ENCODE measurements at places on chromosomes 7 and 10.

- peak; percentile 41 for DNase-seq
These were observed 94.9 kb upstream of the IKZF1 start for GRCh38 chr7:50209461-50210135.

- no peak for DNase-seq
These were observed 135.1 kb downstream of the TAX1BP1 start for GRCh38 chr7:27875061-27875460.

GRCh38 chr7:100160067-100160466, 1.5 kb upstream of the TRAPPC14 start:
- DNase-seq: no peak

DNA sequence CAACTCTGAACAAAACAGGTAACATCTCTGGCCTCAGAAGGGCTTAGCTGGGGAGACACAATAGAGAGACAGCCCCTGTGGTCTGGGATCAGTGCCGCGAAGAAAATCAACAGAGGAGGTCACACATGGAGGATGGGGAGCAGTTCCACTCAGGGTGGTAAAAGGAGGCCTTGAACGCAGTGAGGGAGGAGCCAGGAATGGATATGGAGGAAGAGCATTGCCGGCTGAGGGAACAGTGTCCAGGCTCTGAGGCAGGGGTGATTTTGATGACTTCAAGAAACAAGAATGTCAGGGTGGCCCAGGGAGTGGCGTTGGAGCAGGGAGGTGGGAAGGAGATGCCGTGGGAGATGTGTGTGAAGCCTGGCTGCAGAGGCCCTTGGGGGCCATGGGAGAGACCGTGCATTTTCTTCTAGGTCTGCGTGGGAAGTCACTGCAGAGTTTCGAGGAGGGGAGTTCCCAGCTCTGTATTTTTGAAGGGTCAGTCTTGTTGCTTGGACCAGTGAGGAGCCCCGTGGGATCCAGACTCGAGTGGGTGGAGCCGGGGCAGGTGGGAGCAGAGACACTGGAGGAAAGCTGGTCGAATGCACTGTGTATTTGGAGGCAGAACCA, 35.7 kb upstream of the SH2D4B start:
- DNase-seq: no peak

DNA sequence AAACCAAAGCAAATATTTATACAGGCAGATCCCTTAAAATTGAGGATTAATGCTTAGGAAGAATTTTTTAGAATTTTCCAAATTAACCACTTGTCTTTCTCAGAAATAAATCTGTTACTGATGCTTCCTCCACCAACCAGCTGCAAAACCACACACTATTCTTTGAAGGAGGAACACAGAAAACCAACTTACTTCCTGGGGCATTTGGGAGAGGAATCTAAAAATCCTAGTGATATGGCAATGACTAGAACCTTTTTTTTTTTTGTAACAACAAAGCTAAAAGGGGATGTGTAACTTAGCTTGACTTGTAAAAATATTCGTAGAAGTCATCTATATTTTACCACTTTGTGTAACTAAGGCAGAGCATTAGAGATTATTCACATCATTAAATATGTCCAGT, 5.1 kb upstream of the TM9SF3 start:
- DNase-seq: no peak

- no peak for DNase-seq
These were observed 105.5 kb upstream of the PARD3 start for GRCh38 chr10:34920578-34920977.

DNA sequence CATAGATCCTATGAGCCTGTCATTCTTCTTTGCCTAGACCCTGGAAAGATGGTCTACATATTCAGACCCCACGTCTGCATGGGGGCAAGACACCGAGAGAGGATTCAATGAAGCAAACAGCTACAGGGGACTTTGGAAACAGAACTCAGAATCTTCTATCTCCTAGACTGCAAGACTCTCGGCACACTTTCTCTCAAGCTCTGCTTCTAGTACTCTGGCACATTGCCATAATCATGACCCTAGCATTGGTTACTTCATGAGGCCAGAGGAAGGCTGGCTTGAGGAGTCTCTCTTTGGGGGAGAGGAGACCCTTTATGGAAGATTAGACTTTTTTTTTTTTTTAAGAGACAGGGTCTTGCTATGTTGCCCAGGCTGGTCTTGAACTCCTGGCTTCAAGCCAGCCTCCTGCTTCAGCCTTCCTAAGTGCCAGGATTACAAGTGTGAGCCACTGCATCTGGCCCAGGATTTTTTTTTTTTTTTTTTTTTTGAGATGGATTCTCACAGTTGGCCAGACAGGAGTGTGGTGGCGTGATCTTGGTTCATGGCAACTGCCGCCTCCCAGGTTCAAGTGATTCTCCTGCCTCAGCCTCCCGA, 20.7 kb downstream of the CCDC3 start:
- DNase-seq: no peak

DNA sequence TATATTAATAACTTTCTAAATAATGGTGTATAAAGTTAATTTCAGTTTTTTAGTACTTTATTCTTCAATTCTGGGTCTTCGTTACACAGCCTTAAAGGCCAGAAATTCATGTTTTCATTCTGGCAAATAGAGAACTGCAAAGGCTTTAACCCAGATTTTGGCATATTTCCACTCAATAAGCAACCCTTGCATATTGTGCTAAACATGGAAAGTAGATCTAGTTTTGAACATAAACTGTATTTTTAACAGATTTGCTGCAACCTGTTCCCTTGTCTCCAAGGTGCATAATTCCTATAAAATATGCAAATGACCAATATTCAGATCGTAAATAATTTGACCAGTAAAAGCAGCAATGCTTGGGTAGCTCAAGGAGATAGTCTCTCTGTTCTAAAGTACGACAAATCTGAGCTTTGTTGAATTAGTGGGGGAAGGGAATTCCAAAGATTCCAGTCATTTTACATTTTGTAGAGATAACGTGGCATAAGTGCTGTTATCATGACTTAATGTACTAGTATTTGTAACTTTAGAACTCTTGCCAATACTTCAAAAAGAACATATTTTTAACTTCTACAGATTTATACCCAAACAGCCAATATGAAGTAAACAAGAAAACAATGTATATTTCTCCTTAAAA, 46.4 kb upstream of the RSBN1L start:
- no peak for DNase-seq

DNA sequence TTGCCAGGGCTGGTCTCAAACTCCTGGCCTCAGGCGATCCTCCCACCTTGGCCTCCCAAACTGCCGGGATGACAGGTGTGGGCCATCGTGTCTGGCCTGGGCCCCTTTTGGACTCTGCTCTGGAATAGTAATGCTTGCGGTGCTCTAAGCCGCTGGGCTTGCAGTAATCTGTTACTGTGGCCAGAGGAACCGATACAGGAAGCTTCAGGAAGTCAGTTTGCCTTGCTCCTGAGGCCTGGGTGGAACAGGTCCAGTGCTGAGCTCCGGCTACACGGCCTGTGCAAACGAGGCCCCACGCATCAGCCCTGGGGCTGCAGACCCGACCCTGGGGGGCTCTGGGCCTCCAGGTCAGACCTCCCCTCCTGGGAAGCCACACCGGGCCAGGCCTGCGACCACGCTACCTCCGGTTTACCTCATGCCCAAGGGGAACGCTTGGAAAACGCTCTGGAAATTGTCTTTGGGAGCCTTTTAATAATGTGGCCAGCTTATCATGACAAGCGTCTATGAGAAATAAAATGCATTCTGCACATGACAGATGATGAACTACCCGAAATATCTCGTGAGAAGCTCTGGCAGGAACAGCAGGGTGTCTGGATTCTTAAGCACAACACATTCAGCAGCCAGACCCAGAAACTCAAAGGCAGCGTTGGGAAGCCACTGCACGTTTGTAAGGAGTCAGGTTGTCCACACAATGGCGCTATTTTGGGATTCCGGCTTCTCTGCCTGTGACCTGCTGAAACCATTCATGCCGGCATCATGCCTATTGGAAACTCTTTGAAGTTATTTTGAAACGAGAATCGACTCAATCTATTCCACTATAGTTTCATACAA, 10.1 kb upstream of the ADAP1 start:
- no peak for DNase-seq

DNA sequence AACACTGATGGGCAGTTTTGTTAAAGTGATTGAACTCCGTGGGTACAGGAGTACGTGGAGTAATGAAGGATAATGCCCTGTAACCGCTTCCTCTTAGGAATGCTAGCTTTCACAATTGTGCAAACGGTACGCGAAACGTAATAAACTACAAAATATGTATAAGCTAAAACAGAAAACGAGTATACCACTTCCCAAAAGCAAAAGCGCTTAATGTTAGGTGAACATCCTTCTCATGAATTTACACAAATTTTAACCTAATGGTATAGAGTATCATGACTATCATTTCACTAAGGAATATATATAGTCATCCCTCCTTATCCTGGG, 395 bp upstream of the ZNF25 start:
- no peak for DNase-seq

GRCh38 chr7:13153742-13154141, 466.3 kb downstream of the ARL4A start:
- DNase-seq: no peak

- no peak for DNase-seq
These were observed 69.1 kb downstream of the SLIT1 start for GRCh38 chr10:97116462-97117162.

- DNase-seq: no peak
These were observed 36.8 kb upstream of the R3HCC1L start for GRCh38 chr10:98097616-98098015.

DNA sequence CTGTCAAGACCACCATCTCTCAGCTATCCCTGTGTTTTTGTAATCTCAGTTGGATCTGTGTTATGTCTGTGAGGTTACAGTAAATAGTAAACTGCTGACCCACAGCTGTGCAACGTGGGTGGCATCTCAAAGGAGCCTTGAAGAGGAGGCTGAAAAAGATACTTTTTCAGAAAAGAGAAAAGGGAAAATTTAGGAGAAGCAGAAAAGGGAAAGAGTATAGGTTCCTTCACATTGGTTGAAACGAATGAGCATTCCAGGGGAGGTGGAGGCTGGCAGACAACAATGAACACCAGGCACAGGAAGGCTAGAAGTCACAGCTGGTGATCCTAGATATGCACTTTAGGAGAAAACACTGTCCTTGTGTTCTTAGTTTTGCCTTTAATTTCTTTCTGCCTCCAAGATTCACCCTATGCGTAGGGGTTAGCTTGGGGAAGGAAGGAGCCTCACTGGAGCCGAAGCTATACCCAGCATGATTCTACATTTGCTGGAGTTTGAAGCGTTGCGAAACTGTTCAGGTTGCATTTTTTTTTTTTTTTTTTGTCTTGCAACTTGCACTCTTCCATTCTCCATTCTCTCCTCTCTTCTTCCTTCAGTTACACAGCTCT, 18.3 kb downstream of the CPED1 start:
- DNase-seq: no peak

DNA sequence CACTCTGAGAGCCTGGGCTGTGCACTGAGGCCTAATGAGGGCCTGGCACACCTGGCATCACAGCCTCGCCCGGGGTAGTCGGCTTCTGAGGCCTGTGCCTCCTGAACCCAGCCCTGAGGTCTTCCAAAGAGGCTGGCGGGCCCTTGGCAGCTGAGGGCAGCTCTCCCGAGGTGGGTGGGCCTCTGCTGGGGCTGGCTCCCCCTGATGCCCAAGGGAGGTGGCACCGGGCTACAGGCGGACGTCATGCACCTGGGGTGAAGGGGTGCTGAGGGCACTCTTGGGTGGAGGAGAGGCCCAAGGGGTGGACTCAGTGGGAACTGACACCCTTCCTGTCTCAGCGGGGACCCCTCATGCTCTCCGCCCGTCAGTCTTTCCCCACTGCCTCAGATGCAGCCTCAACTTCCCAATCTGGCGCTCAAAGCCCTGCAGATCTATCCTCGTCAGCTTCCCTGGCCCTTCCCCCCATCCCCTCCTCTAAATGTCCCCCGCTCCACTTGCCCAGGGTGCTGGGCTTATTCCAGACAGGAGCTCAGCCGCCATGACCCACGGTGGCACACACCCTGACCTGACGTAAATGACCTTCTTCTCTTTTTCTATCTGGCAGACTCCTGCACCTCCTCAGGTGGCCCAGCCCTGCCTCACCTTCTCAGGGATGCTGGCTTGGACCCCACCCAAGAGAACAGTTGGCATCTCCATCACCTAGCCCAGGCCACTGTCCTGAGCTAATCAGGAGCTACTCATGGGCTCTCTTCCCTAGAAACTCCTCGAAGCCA, 38.2 kb downstream of the MYL10 start:
- no peak for DNase-seq

DNA sequence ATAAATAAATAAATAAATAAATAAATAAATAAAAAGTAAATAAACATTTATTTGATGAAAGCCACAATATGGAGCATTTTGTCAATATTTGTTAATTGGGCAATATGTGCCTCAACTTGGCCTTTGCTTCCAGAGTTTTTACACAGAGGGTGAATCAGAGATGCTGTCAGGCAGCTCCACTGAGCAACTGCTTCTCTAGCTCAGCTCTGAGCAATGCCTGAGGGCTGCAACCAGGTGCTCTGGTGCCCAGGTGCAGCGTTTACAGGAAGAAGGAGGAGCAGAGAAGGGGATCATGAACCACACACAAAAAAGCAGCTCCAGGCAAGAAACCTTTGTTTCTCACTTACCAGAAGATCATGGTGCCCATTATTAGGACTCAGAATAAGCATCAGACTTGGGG, 876.2 kb upstream of the AUTS2 start:
- no peak for DNase-seq

- no peak for DNase-seq
These were observed 12.5 kb upstream of the KEL start for GRCh38 chr7:142974626-142975025.

Measured in activated T-cell treated with anti-CD3 and anti-CD28 coated beads for 48 hours (primary cell).